ENCODE measurements at places on chromosomes 4 and X.

- DNase-seq, result no peak
Observed at GRCh38 chr4:123825596-123826291, 429.1 kb downstream of the SPRY1 start.

- DNase-seq, result no peak
Observed at GRCh38 chrX:128975745-128976144, 547.5 kb downstream of the SMARCA1 start.

DNA sequence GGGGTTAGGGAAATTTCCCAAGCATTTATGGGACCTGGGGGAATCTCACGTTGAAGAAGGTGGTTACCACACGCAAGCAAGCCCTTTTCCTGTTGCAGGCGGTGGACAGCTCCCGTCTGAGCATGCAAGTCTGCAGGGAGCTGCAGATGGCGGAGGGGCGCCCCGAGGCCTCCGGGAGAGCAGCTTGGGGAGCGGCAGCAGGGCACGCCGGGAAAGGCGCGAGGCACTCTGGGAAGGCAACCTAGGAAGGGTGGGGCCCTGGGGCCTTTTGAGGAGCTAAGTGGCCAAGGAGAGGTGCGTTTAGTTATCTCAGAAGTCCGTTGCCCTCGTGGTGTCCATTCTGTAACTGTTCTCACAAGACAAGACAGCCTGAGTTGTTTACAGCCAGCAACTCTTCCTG, 57.0 kb upstream of the SLC25A4 start:
- DNase-seq, result no peak

- no peak for DNase-seq
Observed at GRCh38 chr4:118774989-118775388, 60.9 kb downstream of the SEC24D start.

GRCh38 chr4:57501720-57502119, 391.5 kb upstream of the IGFBP7 start:
- DNase-seq, result peak; percentile 52

- DNase-seq, result no peak
Observed at GRCh38 chr4:41408859-41409593, 128.9 kb upstream of the LIMCH1 start.

DNA sequence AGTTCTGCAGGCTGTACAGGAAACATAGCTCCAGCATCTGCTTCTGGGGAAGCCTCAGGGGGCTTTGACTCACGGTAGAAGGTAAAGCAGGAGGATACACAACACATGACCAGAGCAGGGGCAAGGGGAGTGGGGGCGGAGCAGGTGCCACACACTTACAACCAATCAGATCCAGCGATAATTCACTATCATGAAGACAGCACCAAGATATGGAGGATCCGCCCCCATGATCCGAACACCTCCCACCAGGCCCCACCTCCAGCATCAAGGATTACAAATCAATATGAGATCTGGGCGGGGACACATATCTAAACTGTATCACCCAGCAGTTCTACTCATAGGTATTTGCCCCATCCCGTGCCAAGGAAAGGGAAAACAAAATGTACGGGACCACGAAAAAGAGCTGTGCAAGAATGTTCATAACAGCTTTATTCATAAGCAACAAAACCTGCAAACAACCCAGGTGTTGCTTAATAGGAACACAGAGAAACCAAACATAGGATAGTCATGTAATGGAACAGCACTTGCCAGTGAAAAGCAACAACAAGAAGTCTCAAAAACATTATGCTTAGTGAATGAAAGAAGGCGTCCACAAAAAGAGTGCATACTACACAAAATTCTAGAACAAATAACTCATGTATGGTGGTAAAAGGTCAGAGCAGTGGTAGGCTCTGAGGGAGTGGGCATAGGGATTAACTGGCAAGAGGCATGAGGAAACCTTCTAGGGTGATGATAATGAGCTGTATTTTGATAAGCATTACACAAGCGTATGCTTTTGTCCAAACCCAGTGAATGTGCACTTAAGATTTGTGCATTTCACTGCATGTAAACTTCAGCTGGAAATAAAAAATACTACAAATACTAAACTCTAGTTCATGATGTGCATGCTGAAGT, 130.9 kb upstream of the FAM9B start:
- DNase-seq, result no peak

DNA sequence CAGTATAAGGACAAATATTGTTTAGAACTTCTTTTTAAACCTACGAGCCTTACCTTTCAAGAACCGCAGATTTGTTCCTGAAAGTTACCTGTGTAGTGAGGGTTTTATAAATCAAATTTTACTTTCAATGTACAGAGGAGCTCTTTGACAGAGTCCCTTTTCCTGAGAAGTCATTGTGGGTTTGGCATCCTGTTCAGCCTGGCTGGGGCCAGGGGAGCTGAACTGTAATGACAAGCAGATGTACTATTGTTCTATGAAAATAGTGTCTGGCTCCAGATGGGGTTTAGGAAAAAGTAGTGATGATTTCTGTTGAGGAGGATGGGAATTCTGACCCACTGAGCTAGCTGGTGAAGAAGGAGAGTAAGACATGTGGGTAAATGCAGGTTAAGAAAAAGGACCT, 196.2 kb upstream of the PGRMC2 start:
- peak; percentile 86 for DNase-seq

DNA sequence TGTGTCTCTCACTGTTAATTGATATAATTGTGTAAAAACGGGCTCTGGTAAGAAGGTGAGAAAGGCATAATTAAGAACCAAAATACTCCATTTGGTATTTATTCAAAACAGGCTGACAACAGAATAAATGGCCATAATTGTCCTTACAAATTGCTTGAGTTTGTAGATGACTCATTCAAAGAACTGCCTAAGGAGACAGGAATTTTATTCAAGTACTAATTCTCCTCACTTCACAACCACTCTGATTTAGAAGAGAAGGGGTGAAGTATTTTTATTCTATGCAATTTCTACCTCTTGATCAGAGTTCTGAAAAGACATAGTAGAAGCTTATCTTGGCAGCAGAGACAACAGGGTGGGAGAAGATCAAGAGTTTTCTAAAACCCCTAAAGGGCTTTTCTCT, 43.1 kb downstream of the ATP11C start:
- DNase-seq, result peak; percentile 26

- peak; percentile 67 for DNase-seq
Observed at GRCh38 chrX:9566150-9566621, 101.3 kb downstream of the TBL1X start.

GRCh38 chrX:262381-262909, 18.7 kb upstream of the PLCXD1 start:
- no peak for DNase-seq

GRCh38 chr4:83910693-83911092, 374.8 kb downstream of the GPAT3 start:
- DNase-seq, result no peak

GRCh38 chr4:80465238-80465637, 129.7 kb downstream of the CFAP299 start:
- DNase-seq, result peak; percentile 29

DNA sequence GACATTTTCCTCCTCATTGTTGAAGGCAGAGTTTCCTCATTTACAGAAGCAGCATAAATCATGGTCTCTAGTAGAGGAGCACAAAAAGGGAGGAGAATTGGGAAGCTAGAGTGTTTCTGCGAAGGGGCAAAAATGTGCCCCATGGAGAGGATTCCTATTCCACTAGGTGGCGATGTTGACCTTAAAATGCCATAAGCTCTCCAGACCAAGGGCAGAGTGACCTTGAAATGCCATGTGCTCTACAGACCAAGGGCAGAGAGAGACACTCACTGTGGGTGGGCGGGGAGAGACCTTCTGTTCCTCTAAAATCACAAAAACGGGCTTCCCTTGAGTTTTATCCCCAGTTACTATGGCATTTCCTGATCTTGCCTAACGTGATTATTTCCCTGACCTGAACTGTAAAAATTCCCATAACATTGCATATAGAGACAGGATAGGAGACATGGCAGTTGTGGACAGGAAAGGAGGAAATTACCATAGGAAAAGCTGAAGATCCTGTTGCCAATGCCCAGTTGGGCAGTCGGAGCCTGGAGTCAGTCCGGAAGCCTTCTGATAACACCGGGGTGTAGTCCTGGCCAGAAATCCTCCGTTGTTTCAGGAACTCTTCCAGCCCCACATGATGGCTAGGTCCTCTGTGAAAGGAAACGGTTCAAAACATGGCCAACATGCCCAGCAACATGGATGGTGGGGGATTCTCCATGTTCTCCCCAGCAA, 567.7 kb downstream of the MAGEB5 start:
- peak; percentile 7 for DNase-seq

GRCh38 chr4:108695062-108695461, 44.7 kb downstream of the OSTC start:
- DNase-seq, result no peak

DNA sequence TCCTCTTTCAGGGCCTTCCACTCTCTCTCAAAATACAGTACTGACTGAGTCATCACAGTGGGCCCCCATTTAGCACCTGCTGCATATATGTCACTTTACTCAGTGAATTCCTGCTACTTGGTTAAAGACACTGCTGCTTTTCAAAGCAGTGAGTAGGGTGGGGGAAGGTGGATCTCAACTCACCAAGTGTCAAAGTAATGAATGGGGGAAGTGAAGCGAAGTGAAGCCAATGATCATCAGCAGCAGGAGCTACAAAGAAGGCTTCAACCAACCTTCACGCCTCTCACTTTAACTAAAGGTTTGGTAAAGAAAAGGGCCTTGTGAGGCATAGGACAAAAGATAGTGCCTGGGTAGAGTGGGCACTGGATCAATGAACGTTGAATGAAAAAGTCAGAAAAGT, 424.1 kb downstream of the SMARCA1 start:
- DNase-seq, result no peak

GRCh38 chrX:114889481-114889880, 127.9 kb downstream of the IL13RA2 start:
- DNase-seq, result peak; percentile 8
